ENCODE measurements at places on chromosomes 7 and 10.

- DNase-seq = no peak
Measured at GRCh38 chr10:113035732-113036312, 85.8 kb downstream of the TCF7L2 start.

- DNase-seq = no peak
Measured at GRCh38 chr7:77266291-77266794, 66.7 kb upstream of the FGL2 start.

DNA sequence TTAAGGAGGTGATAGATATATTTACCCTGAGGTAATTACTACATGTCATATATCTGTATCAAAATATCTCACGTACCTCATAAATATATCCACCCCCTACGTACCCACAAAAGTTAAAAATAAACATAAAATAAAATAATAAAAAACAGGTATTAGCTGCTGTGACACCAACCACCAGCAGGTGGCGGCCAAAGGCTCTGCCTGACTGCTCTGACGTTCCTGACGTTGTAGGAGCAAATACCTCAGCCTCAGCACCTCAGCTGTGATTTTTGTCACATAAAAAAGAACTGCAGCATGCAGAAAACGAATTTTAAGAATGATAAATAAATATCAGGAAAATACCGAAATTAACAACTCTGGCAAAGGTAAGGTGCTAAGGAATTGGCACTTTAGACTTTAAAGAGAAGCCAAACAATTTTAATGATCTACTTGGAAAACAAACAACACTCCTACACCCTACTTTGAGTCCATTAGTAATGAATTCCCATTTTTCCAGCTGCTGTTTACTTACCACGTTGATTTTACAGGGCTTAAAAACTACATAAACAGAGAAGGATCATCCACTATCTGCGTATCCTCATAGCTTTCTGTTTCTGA, 125.4 kb upstream of the TARP start:
- peak; percentile 30 for DNase-seq

- DNase-seq = no peak
Measured at GRCh38 chr7:157077986-157078644, 60.6 kb upstream of the UBE3C start.

DNA sequence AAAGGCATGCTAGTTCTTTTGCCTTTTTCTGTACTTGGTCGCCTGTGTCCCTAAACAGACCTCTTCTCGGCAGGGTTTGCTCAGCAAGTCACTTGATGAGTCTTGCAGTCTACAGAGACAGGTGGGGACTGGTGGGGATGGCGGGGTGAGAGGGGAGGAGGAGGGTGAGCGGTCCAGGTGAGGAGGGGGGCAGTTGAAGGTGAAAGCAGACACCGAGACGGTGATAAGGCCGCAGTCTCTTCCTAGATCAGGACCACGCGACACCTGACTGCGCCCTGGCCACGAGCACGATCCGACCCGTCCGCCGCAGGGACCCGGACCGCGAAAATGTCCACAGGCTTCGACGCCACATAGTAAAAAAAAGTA, 566 bp downstream of the ASNS start:
- peak; percentile 24 for DNase-seq

DNA sequence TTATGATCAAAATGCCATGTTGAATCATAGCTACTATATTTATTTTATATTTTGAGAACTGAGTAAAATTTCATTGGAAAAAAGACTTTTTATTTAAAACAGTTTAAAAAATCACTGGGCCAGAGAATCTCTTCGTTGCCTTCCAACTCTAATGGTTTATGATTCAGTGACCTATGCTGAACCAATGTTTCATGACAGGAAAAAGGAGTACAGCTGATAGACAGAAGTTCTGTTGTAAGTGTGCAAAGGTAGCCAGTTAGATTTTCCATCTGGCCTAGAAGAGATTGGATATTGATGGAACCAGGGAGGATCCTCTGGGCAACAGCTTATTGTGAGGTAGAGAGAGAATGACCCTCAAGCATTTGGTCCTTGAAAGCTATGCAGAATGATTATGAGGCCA, 745.8 kb downstream of the SUGCT start:
- no peak for DNase-seq

- DNase-seq = peak; percentile 72
Measured at GRCh38 chr7:108461840-108462239, 5.6 kb upstream of the NRCAM start.
